ENCODE measurements at places on chromosomes 1 and 21.

- no peak for DNase-seq
These were observed 20.9 kb downstream of the PTPRU start for GRCh38 chr1:29256979-29257804.

DNA sequence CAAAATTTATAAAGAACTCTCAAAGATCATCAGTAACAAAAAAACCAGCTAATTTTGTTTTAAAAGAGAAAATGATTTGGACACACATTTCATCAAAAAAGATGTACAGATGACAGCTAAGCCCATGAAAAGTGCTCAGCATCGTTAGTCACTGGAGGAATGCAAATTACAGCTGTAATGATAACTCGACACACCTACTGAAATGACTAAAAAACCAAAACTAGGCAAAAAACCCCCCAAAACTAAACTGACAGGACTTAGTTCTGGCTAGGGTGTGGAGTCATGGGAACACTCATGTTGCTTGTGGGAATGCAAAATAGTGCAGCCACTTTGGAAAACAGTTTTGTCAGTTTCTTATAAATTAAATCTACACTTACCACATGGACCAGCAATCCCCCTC lies 59.5 kb downstream of the CNIH3 start:
- DNase-seq, result no peak

DNA sequence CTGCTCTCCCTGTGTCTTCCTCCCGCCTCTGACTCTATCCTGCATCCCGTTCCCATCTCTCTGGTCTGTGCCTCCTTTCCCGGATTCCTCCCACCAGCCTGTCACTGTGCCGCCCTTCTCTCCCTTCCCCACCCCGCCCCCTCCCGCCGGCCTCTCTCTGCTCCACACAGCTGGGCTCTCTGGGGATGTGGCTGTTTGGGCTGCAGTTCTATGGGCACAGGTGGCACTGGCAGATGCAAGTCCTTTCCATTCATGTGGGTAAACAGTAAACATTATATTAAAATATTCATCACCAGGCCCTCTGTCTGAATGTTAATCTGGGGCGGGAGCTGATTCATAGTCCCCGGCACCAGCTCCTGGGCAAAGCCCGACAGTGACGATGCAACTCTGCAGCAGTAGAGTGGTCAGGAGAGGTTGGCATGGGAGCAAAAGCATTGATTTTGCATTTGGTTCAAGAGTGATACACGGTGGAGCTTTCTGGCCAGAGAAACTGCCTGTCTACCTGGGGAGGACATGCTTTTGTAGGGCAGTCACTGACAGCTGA lies 249.3 kb downstream of the TNR start:
- DNase-seq, result no peak

DNA sequence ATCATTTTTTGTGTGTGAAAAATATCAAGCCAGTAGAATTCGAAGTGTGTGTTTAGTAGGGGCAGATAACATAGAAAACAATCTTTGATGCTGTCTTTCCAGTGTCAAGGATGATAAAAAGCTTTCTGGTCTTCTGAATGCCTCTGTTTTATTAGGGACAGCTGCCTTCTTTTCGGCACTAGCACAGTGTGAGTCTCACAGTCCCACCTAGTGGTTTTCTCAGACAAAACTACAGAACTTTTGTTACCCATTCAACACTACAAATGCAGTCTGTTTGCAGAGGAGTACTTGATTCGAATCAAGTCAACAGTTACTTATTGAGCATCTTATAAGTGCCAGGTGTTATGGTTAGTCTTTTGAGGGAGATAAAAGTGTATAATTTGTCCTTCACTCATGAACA lies 30.6 kb upstream of the MCOLN3 start:
- no peak for DNase-seq

DNA sequence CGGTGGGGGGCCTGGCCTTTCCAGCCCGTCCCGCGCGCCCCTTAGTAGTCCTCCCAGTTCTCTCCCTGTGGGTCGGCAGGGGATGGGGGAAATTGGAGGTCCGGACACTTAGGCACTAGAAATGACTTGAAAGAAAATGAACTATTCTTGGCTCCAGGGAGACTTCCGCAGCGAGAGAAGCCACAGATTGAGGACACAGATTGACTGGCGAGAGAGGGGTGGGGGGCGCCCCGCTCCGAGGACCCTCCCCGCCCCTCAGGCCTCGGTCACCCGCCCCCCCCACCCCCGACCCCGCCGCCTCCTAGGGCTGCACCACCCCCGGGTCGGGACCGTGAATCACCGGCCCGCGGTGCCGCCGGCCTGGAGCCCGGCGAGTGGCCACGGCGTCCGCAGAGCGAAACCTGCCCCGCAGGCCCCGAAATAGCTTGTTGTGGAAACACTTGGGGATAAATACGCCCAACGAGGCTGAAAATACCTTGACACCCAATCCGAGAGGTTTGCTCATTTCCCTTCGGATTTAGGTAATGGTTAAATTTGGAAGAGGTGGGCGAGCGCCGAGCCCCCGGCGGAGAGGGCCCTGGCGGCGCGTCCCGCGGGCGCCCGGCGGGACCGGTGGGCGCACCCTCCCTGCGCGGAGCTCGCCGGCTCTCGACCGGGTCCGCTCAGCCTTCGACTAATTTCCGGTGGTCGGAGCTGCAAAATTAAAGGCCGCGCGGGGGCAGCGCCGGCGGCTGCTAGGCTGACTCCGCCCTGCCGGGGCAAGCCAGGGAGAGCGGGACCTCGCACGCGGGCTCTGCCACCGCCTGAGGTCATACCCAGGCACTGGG lies at the start of gene GFI1:
Gene GFI1, minus strand, starts transcription at position 675 of the 827 bp plus-strand sequence. CDS start 3,438 bp downstream, outside the sequence.
- DNase-seq, result peak; percentile 67

DNA sequence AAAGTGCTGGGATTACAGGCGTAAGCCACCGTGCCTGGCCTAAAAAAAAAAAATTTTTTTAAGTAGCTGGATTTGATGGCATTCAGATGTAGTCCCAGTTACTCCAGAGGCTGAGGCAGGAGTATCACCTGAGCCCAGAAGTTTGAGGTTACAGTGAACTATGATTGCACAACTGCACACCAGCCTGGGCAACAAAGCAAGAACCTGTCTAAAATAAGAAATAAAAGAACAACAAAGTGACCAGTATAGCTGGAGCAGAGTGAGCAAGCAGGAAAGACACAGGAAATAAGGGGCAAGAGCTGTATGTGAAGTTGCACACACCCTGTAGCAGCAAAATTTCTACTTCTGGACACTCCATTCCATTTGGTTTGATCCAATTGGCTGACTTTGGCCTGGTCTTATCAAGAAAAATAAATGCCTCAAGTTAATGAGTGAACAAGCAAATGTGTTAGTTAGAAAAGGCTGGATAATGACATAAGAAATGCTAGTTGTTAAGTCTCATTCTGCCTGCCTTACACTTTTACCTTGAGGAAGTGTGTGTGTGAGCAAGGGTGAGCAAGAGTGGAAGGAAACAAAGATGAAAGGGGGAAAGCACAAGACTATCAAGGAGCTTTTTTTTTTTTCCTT lies 7.9 kb downstream of the ATP5IF1 start:
- no peak for DNase-seq

DNA sequence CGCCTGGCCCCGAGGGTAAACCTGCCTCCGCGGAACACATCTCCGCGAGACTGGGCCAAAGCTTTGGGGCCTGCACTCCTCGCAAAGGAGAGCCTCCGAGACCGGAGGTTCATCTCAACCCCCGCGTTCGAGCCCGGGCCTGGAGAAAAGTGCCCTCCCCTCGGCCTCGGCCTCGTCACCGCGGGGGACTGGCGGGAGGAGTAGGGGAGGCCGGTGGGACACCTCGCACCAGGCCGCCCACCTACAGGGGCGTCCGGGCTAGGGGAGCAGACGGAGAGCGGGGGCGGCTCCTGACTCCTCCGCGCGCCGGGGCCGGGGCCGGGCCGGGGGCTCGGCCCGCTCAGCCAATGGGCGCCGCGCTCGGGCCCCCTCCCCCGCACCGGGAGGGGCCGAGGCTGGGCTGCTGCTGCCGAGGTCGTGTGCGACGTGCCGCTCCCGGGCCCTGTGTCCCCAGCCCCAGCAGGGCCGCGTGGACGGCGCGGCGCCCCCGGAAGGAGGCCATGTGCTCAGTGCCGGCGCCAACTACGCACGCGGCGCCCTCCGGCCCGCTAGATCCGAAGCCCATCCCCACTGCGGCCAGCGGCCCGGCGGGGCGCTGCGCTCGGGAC lies 684 bp downstream of the SLC2A1 start:
- peak; percentile 50 for DNase-seq

DNA sequence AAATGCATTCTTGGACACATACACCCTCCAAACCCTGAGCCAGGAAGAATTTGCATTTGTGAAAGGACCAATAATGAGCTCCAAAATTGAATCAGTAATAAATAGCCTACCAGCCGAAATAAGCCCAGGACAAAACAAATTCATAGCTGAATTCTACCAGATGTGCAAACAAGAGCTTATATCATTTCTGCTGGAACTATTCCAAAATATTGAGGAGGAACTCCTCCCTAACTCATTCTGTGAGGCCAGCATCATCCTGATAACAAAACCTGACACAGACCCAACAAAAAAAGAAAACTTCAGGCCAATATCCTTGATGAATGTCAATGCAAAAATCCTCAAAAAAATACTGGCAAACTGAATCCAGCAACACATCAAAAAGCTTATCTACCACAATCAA lies 6.7 kb downstream of the SPRR2E start:
- no peak for DNase-seq

DNA sequence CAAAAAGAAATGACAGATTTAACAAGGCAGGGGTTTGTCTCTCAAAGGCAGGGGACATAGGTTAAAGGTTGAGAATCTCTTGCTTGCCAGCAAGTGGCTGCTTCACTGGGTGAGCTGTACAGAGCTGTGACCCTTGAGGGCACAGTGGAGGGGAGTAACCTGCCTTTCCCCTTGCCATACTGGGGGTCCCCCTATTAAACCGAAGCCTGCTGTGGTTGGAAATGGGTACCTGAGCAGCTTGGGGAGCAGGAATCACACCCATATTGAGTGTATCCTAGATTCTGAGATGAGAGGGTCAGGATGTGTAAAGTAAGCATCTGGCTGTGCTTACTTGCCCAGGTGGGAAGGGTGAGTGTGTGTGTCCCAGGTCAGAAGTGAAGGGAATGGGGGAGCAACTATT lies 31.8 kb downstream of the WNT4 start:
- no peak for DNase-seq

- no peak for DNase-seq
These were observed 28.3 kb upstream of the IFI44L start for GRCh38 chr1:78591971-78592370.

DNA sequence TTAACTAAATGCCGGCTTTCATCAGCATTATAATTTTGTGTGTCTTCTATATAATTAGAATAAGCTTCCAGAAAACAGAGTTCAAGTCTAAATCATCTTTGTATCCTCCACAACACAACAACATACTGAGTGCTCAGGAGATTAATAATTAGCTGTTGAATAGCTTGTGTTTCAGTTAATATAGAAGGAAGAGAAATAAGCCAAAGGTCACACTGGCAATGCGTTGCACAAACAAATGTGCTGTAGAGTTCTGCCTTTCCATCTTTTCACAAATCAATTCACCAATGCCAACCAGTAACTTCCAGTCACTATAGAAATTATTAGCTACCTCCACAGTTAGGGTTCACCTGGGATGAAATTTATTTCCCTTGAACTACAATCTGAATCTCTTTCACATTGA lies 132.0 kb downstream of the LMX1A start:
- DNase-seq, result no peak

- no peak for DNase-seq
These were observed 19.8 kb upstream of the TAS1R2 start for GRCh38 chr1:18879215-18879790.

DNA sequence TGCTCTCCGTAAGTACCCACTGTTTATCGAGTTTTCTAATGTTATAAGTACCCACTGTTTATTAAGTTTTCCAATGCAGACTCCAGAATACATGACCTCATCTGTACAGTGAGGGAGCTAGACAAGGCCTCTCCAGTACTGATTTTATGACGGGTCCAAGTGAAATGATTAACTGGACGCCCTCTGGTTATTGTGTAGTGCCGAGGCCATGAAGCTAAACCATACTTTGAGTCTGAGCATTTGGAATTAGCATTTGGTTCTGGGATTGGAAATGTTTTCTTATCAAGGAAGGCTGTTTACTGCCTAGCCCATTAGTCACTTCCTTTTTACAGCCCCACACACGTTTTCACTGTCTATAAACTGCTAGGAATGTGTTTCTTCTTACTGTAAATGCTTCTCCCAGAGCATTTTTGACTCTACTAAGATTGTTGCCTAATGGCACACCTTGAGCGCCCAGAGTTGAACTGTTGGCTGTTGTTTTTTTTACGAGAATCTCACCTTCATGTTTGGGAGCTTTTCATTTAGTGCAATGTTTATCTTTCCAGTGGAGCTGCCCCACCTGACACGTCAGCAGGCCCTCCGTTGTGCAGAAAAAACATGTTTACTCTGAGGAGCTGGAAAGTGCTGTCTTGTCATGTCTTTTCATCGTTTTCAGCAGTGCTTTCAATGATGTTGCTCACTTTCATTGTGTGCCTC lies 26.9 kb downstream of the SPATA46 start:
- DNase-seq, result no peak

GRCh38 chr1:209642816-209643215 lies 9.4 kb downstream of the LAMB3 start:
- DNase-seq, result no peak

- DNase-seq, result no peak
These were observed 258.7 kb downstream of the AGBL4 start for GRCh38 chr1:49765034-49765433.

- DNase-seq, result no peak
These were observed 164.6 kb downstream of the TM2D1 start for GRCh38 chr1:61560385-61560784.

DNA sequence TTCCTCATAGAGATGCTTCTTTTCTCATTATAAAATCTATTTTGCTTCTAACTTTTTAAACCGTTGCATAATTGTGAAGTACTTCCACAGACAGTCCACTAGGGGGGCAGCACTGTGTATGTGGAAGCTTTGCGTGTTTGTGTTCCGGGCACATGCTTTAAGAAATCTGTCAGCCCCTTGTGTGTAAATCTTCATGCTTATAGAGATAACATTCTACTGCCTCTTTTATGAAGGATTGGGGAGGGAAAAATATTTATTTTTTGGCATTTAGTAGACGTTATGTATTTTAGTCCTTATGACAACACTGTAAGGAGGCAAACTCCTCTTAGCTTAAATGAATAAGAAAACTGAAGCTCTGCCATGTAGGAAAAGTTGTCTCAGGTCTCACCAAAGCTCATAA lies 157.3 kb upstream of the PTGFR start:
- no peak for DNase-seq

- no peak for DNase-seq
These were observed 26.4 kb downstream of the LDLRAP1 start for GRCh38 chr1:25569597-25570396.

DNA sequence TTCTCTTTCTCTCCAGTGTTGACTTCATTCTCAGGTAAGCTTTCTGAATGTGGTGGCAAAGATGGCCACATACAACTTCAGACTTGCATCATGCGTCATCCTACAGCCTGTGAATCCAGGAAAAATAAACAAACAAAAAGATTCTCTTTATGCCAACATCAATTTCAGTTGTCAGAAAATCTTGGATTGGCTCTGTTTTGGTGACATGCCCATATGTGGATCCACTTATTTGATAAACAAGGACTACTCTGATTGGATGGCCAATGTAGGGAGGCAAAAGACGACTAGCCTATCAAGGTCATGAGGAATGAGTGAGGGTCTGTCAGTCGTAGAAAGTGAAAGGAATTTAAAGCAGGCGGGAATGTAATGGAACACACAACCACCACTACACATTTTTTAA lies 866.6 kb downstream of the USP25 start:
- no peak for DNase-seq

GRCh38 chr1:110618668-110619067 lies 12.5 kb upstream of the KCNA2 start:
- no peak for DNase-seq

- DNase-seq, result no peak
These were observed 64.4 kb upstream of the LAPTM5 start for GRCh38 chr1:30822006-30822405.

Data from stimulated activated CD4-positive, alpha-beta T cell treated with anti-CD3 and anti-CD28 coated beads, Interleukin-2, amount 100 ng/mL, for 48 hours (primary cell).